ENCODE measurements at places on chromosomes 7 and 10.

DNA sequence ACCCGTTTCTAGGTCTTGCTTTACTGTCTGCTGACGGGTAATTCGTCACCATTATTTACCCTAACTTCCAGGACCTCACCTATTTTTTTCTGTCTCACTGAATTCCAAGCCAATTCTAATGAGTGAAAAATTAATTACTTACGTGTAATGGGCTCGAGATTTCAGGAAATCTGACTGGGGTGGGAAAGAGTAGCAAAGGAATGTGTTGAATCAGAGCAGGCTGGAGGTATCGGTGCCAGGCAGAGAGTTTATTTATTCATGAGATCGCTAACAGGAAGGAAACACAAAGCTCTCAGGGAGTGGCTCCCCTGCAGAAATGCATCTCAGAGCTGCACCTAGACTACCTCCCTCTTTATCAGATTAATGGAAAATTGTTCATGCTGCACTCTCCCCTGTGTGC lies 4.0 kb upstream of the DIP2C start:
- DNase-seq: no peak

DNA sequence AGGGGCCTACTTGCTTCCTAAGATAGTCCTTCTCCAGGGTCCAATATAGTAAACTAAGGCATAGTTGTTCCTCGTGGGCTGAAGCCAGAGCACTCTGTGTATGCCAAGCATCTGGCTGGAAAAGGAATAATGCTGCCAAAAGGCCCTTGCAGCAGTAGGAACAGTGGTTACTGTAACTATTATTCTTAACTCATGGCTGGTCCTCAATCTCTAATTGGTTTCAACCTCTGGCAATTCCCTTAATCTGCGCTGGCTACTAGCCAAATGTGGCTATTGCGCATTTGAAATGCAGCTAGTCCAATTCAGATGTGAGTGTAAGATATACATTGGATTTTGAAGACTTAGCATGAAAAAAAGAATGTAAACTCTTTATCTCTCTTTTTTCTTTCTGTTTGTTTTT lies 27.8 kb upstream of the LBX1 start:
- DNase-seq: no peak

- no peak for DNase-seq
Observed at GRCh38 chr10:15182540-15183207, 14.2 kb upstream of the NMT2 start.

- DNase-seq: no peak
Observed at GRCh38 chr10:2120746-2121145, 383.4 kb upstream of the ADARB2 start.

DNA sequence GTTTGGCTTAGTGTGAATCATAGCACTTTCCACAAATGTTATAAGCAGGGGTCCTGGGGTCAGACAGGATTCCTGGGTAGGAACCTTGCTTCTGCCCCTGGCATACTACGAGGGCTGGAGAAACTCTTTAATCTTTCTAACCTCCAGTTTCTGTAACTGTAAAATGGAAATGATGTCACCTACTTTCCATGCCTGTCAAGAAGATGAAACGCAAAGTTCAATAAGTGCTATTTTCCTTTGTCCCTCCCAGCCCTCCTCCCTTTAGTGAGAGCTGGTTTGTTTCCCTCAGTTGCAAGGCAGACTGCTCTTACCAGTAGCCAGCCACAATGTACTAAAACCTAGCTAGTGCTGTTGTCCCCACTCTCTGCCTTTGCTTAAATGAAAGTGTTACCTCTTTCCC lies 117.1 kb upstream of the HPS1 start:
- DNase-seq: no peak
